ENCODE measurements at places on chromosomes 7 and 10.

GRCh38 chr7:128097211-128097731 is 66.0 kb upstream of the LRRC4 start:
- DNase-seq, result no peak

DNA sequence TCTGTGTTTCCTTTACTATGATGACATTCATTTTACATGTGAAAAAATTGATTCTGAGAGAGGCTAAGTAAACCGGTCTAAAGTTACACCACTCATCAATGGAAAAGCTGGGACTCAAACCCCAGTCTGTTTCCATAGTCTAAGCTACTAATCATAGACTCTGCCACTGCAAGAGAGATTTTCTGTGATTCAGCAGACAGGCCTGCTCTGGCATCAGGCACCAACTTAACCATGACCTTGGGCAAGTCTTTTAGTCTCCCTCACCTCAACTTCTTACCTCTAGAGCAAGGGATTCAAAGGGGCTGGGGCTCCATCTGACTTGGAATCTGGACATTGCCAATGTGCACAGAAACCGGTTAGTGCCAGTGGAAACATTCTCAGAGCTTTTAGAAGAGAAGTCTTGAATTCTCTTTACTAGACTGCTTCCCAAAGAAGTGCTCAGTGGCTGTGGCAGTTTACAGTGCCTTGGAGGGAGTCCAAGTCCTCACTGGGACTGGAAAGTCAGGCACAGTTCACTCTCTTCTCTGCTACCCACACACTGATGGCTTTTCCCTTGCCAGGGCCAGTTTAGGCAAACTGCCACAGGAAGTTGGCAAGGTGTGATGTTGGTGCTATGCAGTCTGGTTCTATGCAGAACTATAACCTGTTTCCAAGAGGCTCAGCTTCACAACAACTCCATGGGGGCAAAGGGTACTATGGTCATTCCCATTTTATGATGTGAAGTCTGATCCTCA is 4.5 kb upstream of the BLNK start:
- no peak for DNase-seq

DNA sequence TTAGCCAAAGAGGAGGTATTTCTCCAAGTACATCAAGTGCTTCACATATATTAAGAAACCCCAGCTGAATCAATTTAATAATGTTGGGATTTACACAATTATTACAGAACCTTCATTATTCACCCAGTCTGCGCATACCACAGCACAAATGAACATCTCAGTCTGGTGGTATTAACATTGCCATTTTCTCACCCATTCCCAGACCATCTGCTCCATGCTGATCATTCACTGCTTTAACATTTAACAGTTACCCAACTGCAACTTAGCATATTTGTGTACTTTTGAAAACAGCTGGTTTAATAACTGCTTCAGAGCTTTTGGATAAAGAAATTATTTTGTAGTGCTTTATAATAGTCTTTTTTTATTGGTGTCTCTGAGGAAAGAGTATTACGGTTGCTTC is 1072.1 kb downstream of the NXPH1 start:
- DNase-seq, result no peak

DNA sequence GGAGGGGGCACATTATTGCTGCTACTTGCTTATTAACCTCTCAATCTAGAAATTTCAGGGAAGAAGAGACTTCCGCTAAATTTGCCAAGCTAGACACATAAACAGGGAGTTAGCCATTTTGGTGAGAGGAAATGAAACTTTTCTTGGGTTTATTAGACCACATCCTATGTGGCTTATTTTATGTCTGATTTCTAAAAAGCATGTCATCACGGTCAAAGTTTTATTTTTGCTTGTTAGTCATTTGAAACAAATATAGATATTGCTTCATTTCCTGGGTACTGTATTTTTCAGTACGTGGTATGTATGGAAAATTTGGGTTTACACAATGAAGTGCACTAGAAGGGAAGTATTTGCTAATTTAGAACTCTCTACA is 144.1 kb downstream of the TCF7L2 start:
- DNase-seq, result peak; percentile 58

GRCh38 chr7:5681979-5682546 is 99.4 kb downstream of the RNF216 start:
- no peak for DNase-seq

GRCh38 chr10:1206601-1207000 is 150.4 kb downstream of the WDR37 start:
- no peak for DNase-seq

- DNase-seq, result no peak
Observed at GRCh38 chr7:86947929-86948328, 111.5 kb downstream of the ELAPOR2 start.

All from fibroblast of skin of left quadriceps (primary cell).